ENCODE measurements at places on chromosomes 1 and 21.

DNA sequence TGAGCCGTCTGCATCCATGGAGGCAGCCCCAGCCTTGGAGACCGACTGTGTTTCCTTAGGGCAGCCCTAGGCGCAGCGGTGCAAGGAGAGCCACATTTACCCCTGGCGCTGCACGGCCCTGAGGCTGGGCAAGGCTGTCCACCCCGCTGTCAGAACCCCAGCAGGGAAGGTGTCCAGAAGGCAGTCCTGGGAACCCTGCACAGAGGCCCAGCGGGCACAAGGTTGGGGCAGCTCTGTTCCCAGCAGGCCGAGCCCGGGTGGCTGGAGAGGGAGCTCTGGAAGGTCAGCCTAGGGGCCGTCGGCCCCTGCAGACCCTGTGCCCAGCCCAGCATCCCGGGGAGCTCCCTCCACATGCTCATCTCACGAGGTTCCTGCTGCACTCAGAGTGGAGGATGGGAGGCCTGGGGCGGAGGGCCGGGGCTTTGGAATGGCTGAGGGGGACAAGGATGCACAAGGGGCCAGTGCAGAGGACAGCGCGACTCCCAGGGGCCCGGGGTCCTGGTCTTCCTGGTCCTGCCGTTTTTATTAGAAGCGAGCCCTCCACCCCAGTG is 19.9 kb upstream of the SAMD11 start:
- peak; percentile 8 for DNase-seq

DNA sequence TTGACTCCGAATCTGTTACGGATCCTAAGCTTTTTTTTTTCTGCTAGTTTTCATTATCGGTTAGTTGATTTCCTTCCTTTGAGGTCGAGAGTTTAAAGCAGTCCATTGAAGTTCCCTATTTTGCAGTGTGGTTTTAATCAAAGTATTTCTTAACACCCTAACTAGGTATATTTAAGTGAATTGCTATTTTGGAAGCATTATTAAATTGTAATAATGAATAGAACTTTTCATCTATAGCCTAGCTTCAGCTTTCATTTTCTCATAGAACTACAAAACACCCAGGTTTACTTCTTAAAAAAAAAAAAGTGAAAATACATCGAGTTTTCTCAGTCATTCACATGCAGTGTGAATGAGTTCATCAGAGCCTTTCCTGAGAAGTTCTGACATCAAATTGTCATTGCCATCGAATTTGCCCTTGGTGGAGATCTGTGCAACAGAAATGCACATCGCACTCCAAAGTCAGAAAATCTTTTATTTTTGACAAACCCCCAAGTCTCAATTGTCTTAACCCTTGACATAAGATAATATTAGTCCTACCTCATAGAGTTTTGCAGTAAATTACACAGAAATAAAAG is 1.1 kb upstream of the LBR start:
- DNase-seq: no peak

DNA sequence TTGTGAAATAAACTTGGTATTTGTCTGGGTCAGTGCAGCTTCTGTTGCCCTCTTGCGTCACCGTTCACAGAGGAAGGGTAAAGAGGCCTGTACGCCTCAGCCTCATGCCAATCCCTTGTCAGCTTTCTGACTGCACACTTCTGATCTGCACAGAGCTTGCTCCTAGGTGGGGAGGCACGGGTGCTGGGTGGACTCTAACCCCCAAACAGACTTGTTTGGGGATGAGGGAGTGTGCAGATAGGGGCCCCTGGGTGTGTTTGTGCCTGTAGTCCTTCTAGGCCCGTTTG is 803 bp upstream of the B4GALT2 start:
- no peak for DNase-seq

DNA sequence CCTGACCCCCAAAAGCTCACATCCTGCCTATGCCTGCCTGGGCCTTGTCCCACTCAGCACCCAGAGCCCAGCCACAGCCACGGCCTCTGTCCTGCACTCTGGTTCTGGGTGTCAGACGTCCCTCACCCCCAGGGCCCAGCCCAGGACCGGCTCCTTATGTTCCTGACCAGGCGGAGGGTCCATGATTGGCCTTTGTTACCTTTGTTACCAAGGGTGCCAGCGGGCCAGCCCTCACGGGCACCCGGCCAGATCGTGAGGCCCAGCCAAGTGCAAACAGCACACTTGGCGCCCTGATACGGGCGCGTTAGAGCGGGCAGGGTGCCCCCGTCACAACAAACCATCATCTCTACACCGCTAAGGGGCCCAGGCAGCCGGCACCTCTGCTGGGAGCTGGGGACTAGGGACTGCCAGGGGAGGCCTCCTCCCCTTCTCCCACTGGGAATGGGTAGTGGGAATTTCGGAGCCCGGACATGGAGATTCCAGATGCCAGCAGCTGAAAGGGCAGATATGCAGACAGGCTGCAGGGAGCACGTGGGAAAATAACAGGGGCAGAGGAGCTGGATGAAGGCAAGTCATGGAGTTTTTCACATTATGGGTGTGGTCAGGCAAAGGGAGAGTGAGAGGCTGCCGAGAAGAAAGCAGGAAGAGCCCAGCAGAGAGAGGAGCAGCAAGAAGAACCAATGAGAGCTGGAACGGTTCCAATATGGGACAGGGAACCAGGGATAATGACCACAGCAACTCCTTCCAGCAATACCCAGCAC is 22.1 kb downstream of the HSPG2 start:
- DNase-seq: no peak

DNA sequence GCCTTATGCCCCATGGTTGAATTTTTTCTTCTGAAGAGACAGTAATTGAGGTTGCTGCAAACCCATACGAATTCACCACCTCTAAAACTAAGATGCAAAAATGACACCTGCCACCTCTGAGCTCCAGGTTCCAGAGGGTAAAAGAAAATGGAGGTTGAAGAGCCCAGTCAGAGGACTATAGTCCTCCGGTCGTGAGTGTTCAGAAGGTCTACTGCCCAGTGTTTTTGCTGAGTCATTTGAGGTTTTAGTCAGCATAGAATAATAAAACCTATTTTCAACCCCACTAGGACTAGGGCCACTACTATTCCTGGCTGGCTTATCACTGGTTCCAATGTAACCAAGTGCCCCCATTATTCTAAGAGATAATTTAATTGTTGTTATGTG is 12.9 kb upstream of the SLAMF7 start:
- DNase-seq: no peak

GRCh38 chr1:78779831-78780230 is 130.2 kb downstream of the IFI44 start:
- DNase-seq: no peak

DNA sequence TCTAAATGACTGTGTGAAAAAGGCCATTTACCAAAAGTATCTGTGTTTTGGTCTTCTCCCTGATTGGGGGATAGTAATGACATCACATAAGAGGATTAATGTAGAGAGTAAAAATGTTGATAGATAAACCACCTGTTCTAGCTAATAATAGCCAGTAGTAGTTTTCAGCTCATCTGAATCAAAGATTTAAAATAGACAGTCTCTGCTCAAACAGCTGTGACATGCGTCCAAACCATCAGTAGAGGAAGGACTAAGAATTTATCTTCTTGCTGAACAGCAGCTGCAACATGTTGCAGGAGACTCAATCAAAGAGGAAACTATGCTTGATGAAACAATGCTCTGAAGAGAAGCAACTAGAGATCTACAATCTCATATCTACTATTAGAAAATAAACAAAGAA is 21.4 kb downstream of the TMPRSS15 start:
- DNase-seq: no peak

GRCh38 chr1:26031196-26031595 is 9.6 kb downstream of the EXTL1 start:
- no peak for DNase-seq

- DNase-seq: peak; percentile 16
These were observed 172.4 kb downstream of the NFIA start for GRCh38 chr1:61254634-61255357.

GRCh38 chr1:23407016-23407630 is 17.4 kb downstream of the TCEA3 start:
- DNase-seq: no peak

DNA sequence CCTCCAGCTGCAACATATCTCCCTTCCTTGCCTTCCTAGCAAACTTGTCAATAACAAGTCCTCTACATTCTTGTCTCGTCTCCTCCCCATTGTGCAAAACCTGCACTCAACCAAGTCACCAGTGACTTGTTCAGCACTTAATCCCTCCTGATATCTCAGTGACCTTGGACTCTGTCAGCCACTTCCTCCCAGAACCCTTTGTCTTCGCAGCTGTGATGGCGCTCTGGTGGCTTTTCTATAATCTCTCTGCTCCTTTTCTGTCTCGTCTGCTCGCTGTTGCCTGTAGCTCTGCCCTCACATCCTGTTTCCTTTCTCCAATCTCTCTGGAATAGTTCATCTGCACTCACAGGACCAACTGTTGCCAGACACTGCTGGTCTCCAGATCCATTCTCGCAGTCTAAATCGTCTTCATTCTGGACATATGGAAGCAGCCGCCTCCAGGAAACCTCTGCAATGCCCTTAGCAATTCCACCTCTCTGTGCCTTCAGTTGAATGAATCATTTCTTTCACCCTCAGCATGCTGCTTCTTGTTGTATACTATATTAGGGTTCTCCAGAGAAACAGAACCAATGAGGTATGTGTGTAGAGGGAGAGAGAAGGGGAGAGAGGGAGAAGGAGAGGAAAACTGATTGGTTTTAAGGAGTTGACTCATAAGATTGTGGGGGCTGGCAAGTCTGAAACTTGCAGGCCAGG is 17.4 kb upstream of the IFNAR2 start:
- DNase-seq: no peak

GRCh38 chr1:42950116-42950481 is 8.6 kb downstream of the SLC2A1 start:
- DNase-seq: peak; percentile 45

DNA sequence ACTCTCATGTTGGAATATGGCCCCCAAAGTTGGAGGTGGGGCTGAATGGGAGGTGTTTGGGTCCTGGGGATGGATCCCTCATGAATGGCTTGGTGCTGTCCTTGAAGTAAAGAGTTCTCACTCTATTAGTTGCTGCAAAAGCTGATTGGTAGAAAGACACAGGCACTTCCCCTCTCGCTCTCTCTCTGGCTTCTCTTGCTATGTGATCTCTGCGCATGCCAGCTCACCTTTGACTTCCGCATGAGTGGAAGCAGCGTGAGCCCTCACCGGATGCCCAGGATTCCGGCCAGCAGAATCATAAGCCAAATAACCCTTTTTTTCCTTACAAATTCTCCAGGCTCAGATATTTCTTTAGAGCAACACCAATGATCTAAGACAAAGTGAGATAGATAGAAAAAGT is 20.9 kb upstream of the CCSAP start:
- DNase-seq: no peak

DNA sequence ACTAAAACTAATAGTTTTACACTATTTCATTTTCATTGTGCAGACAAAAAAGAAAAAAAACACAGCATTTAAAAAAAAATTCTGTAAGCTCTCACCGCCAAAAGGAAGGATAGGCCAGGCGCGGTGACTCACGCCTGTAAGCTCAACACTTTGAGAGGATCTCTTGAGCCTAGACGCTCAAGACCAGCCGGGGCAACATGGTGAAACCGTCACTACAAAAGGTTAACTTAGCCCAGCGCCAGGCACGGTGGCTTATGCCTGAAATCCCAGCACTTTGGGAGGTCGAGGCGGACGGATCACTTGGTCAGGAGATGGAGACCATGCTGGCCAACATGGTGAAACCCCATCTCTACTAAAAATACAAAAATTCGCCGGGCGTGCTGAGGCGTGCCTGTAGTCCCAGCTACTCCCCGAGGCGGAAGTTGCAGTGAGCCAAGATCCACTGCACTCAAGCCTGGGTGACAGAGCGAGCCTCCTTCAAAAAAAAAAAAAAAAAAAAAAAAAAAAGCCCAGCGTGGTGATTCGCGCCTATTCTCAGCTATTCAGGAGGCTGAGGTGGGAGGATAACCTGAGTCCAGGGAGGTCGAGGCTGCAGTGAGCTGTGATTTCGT is 14.3 kb upstream of the SPEN start:
- no peak for DNase-seq

DNA sequence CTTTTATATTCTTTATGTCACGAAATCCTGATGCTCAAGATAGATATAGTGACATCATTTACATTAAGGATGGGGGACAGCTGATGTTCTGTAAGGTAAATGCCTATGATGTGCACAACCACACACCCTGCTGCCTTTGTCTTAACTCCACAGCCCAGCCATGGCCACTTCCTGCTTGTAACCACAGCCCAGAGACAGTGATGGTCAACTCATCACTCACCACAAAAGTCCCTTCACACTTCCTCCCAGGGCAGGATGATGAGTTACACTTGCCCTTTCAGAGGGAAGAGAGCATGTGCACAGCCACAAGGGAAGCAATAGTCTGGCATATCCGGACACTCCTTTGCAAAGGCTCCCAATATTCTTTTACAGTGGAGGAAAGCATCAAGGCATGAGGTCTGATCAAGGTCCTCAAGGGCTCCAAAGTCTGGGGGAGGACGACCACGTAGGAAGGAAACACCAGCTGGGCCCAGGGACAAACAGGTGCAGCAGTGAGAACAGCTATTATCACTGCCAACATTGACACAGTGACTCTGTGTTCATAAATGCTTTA is 53.8 kb downstream of the PLPP3 start:
- no peak for DNase-seq

DNA sequence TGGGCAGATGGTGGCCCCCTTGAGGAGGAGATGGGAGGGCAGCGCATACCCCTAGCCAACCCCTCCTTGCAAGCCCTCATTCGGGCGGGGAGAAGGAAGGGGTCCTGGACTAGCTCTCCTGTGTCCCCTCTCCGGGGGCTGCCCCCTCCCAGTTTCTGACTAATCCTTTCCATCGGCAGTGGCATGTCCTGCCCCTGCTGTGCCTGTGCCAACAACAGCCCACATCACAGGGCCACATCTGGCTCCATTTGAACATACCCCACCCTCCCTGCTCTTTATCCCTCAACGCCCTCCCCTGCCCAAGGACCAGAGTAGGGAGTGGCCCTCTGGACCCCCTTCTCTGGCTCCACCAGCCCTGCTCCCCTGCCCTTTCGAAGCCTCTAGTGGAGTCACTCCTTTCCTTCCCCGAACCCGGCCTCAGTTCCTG is 11.0 kb upstream of the LMNA start:
- DNase-seq: peak; percentile 74

DNA sequence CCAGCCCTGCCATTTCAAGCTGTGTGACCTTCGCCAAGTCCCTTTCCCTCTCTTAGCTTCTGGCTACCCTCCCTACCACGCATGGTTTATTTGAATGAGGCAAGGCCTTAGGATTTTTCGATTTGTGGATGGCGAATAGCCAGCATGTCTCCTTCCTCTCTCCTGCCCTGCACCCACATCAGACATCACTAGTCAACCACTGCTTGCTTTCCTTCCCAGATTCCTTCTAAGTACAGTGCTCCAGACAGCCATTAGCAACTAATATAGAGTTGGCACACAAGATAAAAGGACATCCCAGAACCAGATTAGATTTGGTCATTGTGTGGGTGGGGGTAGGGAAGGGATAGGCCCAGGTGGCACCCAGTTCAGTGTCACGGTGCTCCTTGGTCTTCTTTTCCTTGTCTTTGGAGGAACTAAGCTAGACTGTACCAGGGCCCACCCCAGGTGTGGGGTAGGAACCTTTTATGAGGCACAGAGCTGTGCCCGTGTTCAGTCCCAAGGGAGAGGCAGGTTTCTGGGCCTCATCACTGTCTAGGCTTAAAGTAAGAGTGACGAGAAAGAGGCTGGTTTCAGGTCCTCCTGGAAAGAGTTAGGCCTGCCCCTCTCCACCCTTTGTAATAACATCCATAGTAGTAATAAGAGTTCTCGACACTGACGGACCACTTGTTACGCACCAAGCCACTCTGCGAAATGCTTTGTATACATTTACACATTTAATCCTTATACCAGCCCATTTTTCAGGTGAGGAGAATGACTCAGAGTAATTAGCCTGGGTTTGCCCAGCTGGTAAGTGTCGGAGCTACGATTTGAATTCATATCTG is 8.6 kb downstream of the ALPL start:
- DNase-seq: no peak

GRCh38 chr21:38380481-38381137 is 117.7 kb downstream of the ERG start:
- peak; percentile 18 for DNase-seq
